ENCODE measurements at places on chromosomes 1 and 21. TPM values are rescaled to one million over a fixed set of nuclear protein-coding genes. Genes with fewer than 3 reads are reported as not detected.
A peak's percentile ranks its signal among the peaks of the same experiment; 100 is the strongest.

- peak; percentile 36 for DNase-seq
Observed at GRCh38 chr1:231040019-231040799, at the start of gene FAM89A. TSS of gene FAM89A (minus strand) at chr1:231040254. CDS start at chr1:231040211, 43 bp downstream.

GRCh38 chr1:48936436-48936835 lies 159.7 kb upstream of the BEND5 start:
- no peak for DNase-seq

The SIK1 gene
- polyA plus RNA-seq: 1.8 TPM

The MSH4 gene
- polyA plus RNA-seq: 0.79 TPM

DNA sequence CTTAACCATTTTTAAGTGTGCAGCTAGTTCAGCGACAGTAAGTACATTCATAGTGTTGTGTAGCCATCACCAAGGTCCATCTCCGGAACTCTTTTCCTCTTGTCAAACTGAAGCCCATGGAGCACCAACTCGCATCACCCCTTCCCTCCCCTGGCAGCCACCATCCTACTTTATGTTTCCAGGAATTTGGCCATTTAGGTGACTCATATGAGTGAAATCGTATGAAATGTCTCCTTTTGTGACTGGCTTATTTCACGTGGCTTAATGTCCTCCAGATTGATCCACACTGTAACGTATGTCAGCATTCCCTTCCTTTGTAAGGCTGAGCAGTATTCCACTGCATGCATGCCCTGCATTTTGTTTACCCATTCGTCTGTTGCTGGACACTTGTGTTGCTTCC lies 2.5 kb downstream of the COL6A2 start:
- DNase-seq: no peak

DNA sequence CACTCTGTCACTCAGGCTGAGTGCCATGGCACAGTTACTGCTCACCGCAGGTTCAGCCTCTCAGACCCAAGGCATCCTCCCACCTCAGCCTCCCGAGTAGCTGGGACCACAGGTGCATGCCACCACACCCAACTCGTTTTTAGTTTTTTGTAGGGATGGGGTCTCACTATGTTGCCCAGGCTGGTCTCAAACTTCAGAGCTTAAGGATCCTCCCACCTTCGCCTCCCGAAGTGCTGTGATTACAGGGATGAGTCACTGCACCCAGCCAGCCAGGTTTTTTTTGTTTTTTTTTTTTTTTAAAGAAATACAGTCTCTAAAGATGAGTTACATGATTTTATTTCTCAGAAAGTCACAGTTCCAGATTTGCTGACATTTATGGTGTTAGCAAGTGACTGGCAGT lies 29.0 kb downstream of the BACE2 start:
- no peak for DNase-seq

- no peak for DNase-seq
Observed at GRCh38 chr1:211895126-211895759, 64.7 kb upstream of the LPGAT1 start.

DNA sequence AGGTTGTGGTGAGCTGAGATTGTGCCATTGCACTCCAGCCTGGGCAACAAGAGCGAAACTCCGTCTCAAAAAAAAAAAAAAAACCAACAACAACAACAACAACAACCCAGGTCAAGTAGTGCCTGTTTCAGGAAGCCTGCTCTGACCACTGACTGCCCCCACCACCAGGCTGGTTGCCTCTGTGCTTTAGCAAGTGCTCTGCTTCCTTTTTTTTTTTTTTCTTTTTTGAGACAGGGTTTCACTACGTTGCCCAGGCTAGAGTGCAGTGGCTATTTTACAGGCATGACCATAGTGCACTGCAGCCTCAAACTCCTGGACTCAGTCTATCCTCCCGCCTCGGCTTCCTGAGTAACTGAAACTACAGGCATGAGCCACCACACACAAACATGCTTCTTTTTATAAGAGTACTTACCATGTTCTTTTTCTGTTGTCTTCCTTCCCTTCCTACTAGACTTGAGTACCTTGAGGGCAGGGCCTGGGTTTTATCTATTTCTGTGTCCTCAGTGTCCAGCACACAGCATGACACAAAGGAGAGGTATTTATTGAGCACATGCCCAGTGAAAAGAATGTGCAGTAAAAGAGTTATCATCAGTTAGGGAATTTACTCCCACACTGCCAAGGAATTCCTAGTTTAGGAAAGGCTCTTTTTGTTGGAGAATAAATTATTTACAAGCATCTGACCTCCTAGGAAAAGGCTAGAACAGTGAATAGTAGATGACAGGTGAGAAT lies 9.9 kb upstream of the COA7 start:
- DNase-seq: no peak

GRCh38 chr21:39379986-39380891 lies 31.4 kb upstream of the HMGN1 start:
- DNase-seq: peak; percentile 94

DNA sequence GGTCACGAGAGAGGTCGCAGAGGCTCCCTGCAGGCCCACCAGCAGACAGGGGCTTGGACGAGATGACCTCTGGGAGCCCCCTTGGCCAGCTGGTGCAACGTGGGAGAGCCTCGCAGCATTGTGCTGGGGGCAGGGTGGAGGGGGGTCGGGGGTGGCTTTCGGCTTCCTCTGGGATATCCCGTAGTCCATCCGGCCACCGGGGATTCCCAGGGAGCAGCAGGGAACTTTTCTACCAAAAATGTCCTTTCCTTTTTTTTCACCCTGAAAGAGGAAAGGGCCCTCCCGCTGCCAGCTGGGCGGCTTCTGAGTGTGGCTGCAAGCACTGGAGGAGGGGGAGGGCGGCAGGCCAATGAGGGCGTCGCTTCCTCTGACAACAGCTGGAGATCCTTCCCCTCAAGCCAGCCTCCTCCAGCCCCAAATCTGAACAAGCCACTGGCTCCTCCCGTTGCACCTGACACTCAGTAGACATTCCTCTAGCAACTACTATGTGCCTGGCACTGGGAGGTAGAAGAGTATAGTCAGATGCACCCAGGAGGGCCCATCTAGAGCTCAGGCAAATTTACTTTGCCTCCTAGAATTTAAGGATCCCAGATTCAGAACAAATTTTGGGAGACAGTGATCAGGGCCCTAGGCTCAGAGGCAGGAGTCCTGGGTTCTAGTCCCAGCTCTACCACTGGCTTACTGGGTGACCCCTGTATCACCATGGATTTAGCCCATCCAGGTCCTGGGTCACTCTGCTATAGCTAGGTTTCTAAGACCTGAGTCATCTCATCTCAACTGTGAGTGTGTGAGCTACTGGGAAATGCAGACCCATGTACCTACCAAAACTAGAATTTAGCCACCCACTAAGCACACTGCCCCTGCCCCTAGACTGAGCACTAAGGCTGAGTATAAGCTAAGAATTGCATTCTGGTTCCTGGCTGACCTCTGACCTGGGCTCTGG lies 2.7 kb downstream of the MOB3C start:
- peak; percentile 69 for DNase-seq

- no peak for DNase-seq
Observed at GRCh38 chr1:81654657-81655056, 146.1 kb upstream of the ADGRL2 start.

The SPOCD1 gene
- polyA plus RNA-seq: 0.84 TPM

The RIPK4 gene
- 23.2 TPM for polyA plus RNA-seq

GRCh38 chr1:200888349-200888838 lies 6.3 kb upstream of the INAVA start:
- DNase-seq: no peak

DNA sequence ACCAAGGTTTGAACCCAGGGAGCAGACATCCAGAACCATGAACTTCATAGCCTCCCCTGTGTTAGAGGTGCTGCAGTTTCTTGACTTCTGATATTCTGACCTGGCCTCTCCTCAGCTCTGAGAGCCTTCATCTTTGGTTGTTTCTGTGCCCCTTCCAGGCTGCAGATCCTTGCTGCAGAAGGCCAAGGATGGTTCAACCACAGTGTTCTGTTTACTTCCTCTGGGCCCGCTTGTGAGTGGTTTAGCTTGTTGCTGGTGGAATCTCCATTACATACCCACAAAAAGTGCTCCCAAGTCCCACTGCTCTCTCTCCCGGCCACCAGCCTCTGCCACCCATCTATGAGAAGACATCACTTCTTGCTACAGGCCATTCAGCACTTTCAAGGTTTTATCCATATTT lies 9.0 kb upstream of the SLC2A7 start:
- no peak for DNase-seq

- no peak for DNase-seq
Observed at GRCh38 chr1:162708286-162708685, 76.0 kb downstream of the DDR2 start.

DNA sequence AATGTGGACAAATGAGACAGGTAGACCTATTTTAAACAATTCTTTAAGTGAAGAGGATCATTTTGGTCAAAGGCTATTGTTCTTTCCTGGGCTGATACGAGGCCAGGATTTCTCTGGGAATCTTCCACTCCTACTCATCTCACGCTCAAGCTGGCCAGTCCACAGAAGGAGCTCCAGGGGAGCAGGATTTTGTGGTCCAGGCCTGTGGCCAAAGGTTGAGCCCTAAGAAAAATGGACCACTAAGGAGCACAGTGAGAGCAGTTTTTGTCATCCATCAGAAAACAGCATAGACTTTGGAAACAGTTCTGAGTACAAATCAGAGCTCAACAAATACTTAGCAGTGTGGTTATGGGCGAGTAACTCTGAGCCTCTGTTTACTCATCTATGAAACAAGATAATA lies 260.2 kb upstream of the RUNX1 start:
- DNase-seq: no peak

DNA sequence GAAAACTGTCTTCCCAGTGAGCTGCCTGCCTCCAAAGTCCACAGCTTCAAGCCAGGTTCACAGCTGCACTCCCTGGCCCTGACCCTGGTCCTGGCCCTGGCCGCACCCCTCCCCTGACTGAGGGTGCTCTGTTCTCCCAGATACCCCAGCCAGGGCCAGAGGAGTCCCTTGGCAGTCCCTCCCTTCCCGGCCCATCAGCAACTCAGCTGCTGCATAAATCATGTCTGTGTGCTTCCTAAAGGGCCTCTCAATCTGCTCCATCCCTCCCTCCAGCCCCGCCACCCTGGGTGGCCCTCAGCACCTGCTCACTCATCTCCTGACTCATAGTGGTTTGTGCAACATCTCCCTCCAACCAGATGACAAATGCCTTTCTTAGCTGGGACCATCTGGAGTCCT lies 24.8 kb upstream of the C1orf174 start:
- DNase-seq: no peak

DNA sequence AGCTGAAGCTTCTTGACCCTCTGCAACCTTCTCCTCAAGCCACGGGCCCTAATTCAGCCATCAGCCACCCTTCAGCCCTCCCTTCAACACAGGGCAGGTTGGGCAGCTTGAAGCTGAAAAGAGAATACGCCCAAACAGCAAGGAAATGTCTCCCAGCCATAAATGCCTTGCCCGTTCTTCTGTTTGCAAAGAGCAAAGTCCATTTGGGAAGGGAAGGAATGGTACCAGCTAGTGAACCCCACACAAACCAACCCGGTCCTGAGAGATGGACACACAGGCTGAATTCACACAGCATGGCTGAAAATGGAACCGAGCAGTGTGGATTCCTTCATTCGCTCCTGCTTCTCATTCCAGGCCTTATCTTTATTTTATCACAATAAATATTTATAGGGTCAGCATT lies 11.5 kb downstream of the PLEKHA6 start:
- DNase-seq: no peak

The KCNT2 gene
- polyA plus RNA-seq: 10.1 TPM

The PM20D1 gene
- polyA plus RNA-seq: 0.31 TPM

The SPRR1B gene
- not detected for polyA plus RNA-seq

The S100A8 gene
- 5.3 TPM for polyA plus RNA-seq

DNA sequence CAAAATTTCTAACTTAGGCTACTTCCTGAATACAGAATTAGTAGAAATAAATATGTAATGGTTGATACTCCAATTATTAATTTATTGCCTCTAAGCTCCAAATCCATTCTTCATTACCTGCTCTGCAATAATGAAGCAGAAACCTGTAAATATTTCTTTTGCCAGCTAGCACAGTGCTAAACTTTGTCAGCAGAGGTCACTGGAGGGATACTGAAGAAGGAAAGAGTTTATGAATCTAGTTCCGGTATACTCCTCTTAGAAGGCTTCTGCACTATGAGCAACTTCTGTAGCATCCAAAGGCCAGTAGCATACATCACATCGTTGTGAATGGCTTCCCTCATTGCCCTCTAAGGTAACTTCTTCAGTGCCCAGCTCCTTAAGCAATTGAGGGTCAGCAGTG lies 81.0 kb upstream of the LHX8 start:
- no peak for DNase-seq

The OR2T29 gene
- polyA plus RNA-seq: not detected

DNA sequence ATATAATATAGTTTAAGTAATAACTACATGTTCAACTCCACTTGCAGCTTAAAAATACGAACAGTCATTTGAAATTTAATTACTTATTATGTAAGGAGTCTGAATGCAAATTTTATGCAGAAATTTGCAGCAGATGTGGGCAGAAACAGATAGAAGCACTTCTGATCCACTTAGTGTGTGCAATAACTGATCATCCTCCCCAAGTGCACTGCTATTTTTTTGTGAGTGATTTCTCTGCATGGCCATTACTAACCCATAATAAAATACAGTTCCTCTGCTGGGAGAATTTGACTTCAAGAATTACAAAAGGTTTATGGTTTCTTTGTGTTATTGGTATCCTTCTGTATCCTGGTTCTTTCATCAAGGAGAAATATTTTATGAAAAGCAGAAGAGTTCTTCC lies 611.5 kb upstream of the RGS18 start:
- DNase-seq: no peak

GRCh38 chr1:5379176-5379759 lies 613.0 kb downstream of the NPHP4 start:
- DNase-seq: no peak

- DNase-seq: no peak
Observed at GRCh38 chr1:3816331-3817137, 20.2 kb upstream of the LRRC47 start.

The KRTAP11-1 gene
- polyA plus RNA-seq: not detected

DNA sequence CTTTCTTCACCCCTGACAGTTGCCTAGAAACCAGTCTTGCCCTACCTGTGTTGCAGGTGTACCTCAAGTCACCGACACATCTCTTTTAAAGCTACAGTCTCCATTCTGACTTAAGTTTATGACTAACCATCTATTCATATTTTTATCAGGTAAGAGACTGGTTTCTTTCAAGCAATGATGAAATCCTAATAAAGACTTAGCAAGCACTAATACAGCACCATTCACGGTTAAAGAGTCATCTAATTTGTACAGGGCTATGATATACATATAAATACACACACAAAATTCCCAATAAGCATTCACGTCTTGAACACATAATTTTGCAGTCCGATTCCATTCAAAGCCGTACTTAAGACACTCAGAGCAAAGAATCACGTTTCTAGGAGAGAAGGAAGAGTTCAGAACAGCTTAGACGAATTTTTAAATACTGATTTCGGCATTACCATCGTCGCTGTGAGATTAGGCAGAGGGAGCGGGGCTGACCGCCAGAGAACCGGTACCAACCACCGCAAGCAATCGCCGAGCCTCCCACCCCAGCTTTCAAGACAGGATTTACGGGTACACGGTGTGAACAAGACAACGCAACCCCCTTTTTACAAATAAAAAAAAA lies 943 bp downstream of the ERRFI1 start:
- no peak for DNase-seq

Data from renal pelvis (tissue), 12 donors.